CD8-positive, alpha-beta T cell (primary cell): ENCODE measurements at places on chromosomes 6 and 20. TPM values are rescaled to one million over a fixed set of nuclear protein-coding genes. Genes with fewer than 3 reads are reported as not detected.

- no peak for DNase-seq
Measured at GRCh38 chr20:36343641-36344040, 37.5 kb downstream of the DLGAP4 start.

- no peak for DNase-seq
Measured at GRCh38 chr6:5936631-5937030, 70.1 kb downstream of the NRN1 start.

GRCh38 chr6:151390276-151390850 lies 996 bp downstream of the ZBTB2 start:
- DNase-seq: peak; percentile 99

- no peak for DNase-seq
Measured at GRCh38 chr6:163721922-163722692, 307.6 kb downstream of the QKI start.

DNA sequence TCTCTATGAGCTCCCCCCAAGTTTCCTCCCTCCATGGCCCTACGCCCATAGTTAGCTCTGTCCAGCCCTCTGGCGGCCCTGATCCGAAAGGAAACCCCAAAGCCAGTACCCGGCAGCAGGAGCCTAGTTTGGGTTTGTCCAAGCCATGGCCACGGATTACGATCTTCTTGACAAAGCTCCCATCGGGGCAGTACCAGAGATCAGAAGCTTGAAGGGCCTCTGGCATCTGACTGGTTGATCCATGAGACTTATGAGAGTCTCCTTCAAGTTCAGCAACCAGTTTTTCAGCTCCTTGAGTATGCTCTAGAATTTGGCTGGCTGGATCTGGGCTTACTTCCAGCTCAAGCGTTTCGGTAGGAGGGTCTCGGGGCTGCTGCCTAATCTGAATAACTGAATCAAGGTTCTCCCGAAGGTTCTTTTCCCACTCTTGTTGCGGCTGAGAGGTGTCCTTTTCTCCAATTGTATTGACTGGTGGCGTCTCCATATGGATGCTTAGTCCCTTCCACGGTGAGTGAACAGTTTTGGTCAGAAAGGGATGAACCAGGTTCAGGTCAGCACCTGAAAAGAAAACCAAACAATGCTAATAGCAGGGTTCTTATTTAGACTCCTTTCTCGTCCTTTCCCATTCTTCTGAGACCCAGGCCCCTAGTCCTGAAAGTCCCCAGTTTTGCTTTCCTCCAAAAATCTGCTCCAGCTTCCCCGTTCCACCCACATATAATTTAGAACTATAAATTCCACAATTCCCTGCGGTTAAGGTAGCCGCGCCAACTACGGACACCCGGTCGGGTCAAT lies 595 bp downstream of the FKBPL start:
- DNase-seq: peak; percentile 24

- DNase-seq: no peak
Measured at GRCh38 chr20:46954490-46955038, 59.9 kb downstream of the EYA2 start.

GRCh38 chr6:95819461-95819860 lies 196.3 kb upstream of the FUT9 start:
- DNase-seq: no peak

DNA sequence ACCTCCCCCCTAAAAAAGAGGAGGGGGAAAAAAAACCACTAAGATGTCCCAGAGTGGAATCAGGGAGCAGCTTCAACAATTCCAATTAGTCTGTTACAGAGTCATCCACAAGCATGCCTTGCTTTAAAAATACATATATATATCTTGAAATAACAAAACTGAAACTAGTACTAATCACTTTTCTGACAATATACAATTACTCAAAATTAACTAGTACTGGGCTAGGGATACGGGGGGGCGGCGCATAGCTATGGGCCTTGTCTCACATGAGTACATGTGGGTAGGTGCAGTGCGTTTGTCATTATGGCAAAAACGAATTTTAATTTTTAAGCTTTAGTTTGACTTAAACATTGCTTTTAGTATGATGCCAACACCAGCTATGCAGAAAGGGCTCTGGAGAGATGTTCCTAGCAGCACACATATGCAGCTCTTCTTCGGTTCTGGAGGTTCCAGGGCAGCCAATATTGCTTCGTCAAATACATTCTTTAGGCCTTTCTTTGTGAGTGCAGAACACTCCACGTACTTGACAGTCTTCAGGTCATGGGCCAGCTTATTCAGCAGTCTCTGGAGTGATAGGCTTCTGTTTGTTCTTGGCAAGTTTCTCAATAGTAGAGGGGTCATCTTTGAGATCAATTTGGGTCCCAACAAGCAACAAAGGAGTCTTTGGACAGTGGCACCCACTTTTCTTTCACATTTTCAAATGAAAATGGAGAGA lies 38.8 kb downstream of the ITCH start:
- no peak for DNase-seq

C6orf15 gene
- not detected for total RNA-seq

FAM83B gene
- not detected for total RNA-seq

SIRPB2 gene
- total RNA-seq: not detected

TRIM31 gene
- not detected for total RNA-seq
